ENCODE measurements at places on chromosomes 13 and 19.

- DNase-seq: no peak
Measured at GRCh38 chr13:37934339-37935191, 65.0 kb upstream of the TRPC4 start.

DNA sequence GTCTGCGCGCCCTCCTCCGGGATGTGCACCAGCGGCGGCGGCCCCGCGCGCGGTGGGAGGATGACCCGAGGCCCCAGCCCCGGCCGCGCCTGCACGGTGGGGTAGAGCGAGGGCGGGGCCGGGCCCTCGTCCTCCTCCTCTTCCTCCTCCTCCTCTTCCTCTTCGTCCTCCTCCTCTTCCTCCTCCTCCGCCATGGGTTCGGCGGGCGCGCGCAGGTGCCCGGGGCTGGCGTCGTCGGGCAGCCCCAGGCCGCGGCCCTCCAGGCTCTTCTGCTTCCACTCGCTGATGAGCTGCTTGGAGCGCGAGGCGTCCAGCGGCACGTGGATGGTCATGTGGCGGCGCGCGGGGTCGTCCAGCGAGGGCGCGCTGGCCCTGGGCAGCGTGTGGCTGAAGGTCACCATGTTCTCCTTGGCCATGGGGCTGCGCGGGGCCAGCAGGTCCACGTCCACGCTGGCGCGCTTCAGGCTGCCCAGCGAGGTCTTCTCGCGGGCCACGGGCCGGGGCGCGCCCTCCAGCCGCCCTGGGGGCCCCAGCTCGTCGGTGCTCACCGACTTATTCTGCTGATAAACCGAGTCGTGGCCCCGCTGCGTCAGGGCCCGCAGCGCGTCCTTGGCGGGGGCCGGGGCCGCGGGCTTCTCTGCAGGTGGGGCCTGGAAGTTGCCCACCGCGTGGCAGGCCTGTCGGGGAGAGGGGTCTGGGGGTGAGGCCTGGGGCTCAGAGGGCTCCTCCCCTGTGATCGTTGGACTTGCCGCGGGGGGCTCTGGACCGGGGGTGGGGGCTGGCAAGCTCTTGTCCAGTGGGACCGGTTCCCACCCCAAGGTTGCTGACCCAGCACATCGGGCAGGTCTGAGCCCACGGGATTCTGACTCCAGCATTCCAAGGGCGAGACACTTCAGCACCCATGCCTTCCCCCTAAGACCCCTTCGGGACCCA lies 8.3 kb downstream of the PLPPR3 start:
- no peak for DNase-seq

GRCh38 chr13:34207334-34207733 lies 389.4 kb downstream of the RFC3 start:
- no peak for DNase-seq

DNA sequence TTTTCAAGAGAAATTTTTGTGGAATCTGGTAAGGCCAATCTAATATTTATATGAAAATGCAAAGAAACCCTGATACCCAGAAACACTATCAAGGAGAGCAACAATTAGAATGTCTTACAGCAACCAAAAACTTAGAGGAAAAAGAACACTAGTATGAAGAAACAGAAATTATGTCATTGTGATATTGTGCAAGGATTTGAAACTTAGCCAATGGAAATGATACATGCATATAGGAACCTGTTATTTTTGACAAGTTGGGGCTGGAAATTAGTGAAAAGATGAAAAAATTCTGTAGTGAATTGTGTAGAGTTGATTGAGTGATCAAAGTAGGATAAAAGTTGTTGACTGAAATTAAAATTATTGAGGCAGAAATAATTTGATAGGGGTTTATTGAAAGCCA lies 792.6 kb upstream of the SLITRK6 start:
- DNase-seq: no peak

GRCh38 chr13:19862481-19863313 lies 752 bp downstream of the ZMYM5 start:
- DNase-seq: peak; percentile 60

DNA sequence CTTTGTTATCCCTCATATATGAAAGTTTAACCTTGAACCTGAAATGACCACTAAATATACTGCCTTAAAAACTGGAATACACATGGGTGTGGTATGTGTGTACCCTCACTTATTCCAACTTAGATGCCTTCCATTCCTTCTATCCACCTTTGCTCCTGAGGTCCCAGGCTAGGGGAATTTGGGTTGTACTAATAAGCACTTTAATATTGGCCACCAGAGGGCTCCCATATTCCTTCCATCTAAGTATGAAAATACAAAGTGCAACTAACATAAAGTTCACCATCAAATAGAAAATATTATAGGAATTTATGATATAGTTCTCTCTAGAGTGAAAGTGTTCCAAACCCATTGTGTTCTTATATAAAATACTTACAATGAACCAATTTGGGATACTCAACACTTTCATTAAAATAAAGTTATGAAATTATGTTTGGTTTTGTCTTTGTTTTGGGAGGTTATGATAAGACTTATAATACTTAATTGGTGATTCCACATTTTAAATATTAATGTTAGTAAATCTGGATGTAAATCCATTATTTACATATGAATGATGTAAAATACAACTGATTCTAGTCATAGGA lies 62.3 kb downstream of the ITGBL1 start:
- peak; percentile 43 for DNase-seq

DNA sequence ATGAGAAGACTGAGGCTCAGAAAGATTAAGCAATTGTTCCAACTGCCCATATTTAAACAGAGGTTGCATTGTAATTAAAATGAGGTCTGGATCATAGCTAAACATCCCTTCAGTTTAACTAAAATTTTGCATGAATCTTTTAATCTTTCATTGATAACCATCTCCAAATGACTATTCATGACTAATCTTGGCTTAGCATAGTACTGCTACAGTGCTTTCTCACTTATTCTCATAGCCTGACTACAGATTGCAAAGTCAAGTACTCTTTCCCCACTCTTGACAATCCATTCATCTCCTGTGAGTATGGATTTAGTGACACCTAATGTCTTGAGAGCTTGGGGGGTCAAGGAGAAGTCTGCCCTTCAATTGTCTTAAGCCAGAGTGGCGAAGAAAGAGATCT lies 258.4 kb downstream of the RFC3 start:
- no peak for DNase-seq

DNA sequence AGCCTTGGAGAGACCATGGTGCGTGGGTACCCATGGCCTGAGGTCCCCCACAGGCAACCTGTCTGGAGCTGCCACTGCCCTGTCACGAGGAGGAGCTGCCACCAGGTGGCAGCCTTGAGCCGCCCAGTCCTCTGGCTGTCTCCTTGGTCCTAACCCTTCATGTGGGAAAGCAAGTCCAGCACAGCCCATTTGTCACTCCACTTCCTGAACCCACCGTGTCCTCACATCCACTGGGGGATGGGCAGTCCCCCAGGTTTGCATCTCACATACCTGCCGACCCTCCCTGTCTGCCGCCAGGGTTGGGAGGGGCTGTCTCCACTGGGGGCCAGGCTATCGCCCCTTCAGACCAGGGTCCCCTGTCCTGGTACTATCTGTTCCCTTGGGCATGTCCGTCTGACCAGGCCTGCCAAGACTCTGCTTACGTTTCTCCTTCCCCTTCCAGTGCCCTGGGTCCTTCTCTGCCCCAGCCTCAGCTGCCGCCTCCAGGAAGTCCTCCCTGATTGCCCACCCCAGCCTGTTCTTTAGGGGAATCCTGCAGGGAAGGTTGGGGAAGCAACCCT lies 4.5 kb downstream of the FAM174C start:
- peak; percentile 90 for DNase-seq

GRCh38 chr13:66216728-66217127 lies 1013.4 kb downstream of the PCDH9 start:
- no peak for DNase-seq

DNA sequence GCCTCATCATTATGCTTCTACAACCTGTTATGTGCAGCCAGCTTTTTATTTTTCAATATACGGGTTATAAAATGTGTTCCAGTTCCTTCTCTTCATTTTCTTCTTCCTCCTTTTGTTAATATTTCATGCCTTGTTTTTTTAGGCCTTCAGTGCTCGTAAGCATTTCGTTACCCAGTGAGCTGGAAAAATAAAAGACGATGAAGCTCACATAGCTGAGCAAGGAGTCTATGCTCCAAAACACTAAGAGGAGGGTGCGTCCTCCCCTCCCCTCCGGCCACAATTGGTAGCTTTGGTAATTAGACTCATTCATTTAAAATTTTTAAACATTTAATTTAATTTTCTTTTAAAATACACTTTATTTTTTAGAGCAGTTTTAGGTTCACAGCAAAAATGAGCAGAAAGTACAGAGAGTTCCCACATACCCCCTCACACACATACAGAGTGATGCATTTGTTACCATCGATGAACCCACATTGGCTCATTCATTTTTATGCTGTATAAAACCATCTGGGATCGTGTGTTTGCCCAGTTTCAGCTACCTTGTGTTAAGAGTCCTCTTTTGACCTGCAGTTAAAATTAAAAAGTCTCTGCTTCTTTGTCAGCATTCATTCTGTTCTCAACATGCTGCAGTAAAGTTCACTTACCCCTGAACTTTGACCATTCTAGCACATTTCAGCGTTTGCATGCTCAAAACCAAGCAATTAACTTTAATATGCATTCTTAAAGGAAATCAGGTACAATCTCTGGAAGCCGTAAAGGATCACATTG lies 223.9 kb downstream of the LACC1 start:
- DNase-seq: no peak

GRCh38 chr13:92640936-92641335 lies 585.7 kb upstream of the GPC6 start:
- no peak for DNase-seq

DNA sequence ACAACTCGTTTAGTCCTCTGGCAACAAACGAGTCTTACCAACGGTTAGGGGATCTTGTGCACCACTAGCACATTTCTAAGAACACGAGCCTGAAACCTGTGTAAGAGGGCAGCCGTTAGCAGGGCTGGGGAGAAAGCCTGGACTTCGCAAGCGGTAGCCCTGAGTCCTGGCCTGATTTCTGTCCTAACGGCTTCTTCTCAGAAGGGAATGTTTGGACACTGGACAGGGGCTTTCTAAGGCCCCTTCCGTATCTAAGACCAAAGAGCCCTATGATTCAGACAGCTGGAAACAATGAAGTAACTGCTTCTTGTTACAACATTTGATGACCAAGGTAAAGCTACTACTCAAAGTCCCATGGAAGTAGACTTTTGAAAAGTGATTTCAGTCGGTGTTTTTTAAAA lies 2.2 kb downstream of the ANKRD10 start:
- no peak for DNase-seq

DNA sequence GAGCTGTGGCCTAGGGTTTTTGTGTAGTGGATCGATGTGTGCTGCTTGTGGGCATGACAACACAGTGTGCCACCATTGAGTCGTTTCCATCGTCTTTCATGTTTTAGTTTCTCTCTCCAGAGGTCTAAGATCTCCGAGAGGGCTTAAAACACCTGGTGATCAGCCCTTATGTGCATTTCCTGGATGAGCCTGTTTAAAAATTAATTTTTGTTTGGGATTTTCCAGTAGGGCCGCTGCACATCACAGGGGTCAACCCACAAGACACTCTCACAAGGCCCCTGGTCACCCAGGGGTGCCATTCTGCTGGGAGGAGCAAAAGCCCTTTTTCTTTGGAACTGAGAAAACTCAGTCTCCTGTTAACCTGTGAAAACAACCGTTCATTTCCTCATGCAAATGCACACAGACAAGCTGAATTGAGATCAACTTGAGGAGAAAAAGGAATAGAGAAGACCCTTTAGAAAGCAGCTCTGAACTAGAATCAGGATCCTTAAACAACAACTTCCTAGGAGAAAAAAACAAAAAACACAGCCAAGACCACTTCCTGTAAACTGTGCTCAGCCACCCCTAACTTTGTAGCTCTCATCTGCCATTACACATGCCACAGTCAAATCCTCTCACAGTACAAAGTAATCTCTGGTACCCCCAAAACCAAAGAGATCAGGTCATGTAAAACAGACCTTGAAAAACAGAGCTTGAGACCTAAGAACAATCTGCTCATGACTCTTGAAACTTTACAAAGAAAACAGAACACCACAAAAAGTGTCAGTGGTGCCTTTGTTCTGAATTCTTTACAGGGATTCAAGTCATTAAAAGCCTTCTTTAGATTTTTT lies 8.3 kb upstream of the MTRF1 start:
- DNase-seq: no peak

- no peak for DNase-seq
Measured at GRCh38 chr13:49213997-49214916, 5.9 kb upstream of the MLNR start.

DNA sequence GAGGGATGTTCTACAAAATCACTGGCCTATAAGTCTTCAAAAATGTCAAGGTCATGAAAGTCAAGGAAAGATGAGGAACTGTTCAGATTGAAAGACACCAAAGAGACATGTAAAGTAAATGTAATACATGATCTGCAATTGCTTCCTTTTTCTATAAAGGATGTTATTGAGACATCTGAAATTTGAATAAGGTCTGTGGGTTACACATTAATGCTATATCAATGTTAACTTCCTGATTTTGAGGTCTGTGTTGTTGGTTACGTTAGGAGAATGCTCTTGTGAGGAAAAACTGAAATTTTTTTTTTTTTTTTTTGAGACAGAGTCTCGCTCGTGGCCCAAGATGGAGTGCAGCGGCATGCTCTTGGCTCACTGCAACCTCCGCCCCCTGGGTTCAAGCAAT lies 197.4 kb downstream of the RGCC start:
- DNase-seq: no peak

GRCh38 chr13:75482070-75482819 lies at the start of gene TBC1D4:
Gene TBC1D4 (minus strand): TSS chr13:75482169. CDS start chr13:75481767, 402 bp downstream.
- peak; percentile 80 for DNase-seq

- no peak for DNase-seq
Measured at GRCh38 chr13:99144306-99144705, 56.3 kb upstream of the UBAC2 start.

DNA sequence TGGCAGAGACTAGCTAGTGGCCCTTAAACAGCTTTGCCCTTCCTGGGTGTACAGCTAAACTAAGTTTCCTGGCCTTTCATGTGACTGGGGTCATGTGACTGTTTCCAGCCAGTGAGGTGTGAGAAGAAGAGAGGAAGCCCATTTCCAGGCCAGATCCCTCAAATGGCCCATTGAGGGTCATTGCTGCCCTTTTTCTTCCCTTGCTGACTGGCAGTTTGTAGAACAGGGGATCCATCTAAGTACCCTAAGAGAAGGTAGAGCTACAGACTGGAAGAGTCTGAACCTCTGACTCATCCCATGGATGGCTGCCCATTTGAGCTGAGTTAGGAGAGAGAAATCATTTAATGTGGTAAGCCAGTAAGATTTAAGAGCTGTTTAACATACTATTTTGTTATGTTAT lies 2.8 kb downstream of the SWSAP1 start:
- DNase-seq: peak; percentile 39

DNA sequence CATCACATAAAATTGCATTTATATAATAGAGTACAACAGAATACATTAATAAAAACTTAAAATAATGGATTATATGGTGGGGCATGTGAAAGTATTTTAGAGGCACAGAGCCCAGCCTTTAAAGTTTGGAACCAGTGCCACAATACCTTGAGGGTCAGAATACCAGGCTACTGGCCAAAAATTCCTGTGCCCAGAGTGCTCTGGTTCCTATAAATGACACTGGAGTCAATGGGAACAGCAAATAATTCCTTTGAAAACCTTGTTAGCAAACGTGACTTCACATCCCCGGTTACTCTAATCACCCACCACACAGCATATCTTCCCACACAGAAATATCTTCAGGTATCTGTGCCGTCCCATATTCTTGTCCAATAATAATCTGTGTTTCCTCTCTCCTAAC lies 1242.6 kb downstream of the DIAPH3 start:
- no peak for DNase-seq

Measured in midbrain (tissue), 1 donor.